ENCODE measurements at places on chromosomes 7 and 10.

DNA sequence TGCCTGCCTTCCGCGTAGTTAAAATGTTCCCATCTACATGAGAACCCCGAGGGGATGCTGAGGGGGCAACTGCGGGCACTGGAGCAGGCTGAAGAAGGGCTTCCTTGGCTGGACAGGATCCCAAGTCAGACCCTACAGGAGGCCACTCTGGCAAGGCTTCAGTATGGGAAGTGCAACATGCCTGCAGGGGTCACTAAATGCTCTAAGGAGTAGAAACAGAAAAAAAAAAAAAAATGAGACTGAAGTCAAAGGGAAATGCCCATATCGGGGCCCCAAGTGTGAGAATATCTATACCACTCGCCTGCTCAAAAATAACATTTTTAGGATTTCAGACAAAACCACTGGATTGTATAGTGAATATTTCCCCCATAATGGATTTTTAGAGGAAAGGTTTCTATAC, 33.5 kb downstream of the FAM204A start:
- DNase-seq: no peak

DNA sequence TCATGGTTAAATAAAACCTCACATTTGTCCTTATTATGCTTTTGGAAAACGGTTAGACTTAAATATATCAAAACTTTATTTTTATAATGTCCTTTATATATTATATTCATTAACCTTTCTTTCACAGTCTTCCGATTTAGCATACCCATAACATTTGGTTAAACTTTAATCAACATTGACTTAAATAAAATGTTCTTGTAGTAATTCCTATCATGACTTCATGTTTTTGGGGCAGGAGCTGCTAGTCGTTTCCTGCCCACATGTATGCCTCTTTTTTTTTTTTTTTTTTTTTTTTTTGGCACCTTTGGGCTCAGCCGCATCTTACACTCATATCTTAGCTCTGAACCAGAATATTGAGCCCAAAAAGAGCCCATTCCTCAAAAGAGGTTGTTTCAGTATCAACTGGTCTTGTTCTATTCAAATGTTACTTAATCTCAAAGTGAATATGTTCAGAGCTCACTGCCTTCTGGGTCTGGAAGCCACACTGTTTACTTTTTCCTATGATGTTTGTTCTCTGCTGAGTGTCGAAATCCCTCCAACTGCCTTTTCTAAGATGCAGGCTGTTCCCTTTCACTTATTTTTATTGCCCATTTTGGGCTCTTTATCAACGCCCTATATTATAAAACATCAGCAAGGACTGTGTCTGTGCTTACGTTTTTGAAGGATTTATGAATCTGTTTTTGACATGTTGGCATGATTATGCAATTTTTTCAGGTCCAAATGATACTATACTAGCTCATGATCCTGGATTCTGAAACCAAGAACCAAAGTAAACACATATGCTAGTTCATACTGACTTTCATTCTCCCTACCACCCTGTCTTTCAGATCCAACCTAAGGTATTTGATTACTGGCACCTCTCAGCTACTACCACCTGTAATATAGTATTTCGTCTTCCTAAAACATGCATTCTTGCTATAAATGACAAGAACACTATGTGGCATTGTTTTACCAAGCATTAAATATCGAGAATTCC, 914.4 kb downstream of the PCDH15 start:
- no peak for DNase-seq

GRCh38 chr10:103696411-103697145, 158.8 kb downstream of the SH3PXD2A start:
- DNase-seq: peak; percentile 69

- DNase-seq: no peak
Measured at GRCh38 chr10:106284802-106285587, 879.5 kb downstream of the SORCS1 start.

- no peak for DNase-seq
Measured at GRCh38 chr10:84825330-84825729, 496.9 kb downstream of the CCSER2 start.

All from activated T-cell treated with anti-CD3 and anti-CD28 coated beads, Interleukin-2, amount 50 U/mL, for 4 hours (primary cell).